Mammary epithelial cell (primary cell): ENCODE measurements at places on chromosomes 5 and 9.
A peak's percentile ranks its signal among the peaks of the same experiment; 100 is the strongest.

DNA sequence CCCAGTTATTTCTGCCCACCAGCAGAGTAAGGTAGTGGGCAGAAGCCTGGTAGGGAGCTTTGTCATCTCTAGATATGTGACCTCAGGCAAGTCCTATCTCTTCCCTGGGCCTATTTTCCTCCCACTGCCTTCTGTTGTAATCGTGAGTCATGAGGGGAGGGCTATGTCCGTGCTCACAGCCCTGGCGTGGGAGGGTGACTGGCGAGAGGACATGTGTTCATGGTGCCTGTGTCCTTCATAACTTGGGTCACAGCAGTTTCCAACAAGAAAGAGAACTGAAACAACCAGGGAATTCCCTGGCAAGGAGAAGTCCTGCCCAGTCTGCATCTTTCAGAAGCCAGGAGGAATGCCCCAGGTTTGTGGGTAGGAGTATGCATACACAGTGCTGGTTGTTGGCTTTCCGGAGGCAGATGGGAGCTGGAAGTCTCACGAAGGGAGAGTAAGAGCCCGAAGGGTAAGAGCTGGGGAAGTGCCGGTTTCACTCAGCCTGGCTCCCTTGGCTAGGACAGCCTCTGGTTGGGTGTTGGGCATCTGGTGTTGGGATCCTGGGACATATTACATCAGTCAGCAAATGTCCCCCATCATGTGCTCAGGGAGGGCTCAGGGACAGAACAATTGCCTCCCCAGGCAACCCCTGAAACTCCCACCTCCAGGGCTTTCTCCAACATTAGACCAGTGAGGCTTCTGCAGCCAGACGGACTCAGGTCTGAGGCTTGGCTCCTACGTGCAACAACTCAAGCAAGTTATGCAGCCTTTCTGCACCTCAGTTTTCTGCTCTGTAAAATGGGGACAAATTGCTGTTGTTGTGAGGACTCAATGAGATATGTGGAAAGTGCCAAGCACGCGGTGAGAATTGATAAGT is 4.3 kb upstream of the TIFAB start:
- peak; percentile 91 for DNase-seq

- no peak for DNase-seq
Measured at GRCh38 chr9:135091545-135091944, 4.1 kb downstream of the OLFM1 start.

DNA sequence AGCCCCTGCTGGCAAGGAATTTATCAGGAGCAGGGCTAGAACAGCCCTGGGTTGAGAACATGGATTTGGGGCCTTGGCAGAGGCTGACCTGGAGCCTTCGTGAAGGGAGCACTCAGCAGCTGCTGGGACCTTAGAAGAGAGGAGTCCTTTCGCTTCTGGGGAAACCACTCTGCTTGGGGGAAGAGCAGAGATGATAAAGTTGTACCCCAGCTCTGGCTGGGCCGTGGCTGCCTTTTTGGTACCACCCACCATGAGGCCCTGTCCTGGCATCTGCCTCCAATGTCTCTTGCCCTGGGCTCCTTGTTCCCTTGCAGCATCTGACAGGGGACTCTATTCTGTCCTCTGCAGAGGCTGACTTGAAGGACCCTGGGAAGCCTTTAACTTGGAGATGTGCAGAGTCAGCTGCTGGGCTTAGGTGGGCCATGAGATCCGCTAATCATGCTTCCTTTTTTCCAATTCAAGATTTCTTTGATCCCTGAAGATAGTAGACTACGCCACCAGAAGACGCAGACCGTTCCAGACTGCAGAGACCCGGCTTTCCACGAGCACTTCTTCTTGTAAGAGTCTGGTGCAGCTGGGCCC is 20.2 kb downstream of the RGS3 start:
- no peak for DNase-seq

- DNase-seq: no peak
Measured at GRCh38 chr5:99644822-99645221, 716.0 kb upstream of the CHD1 start.

GRCh38 chr9:34710023-34710422 is at the start of gene CCL21:
TSS of gene CCL21 (minus strand) at chr9:34710136. CDS start at chr9:34710066, 70 bp downstream.
- DNase-seq: no peak

GRCh38 chr5:150637245-150638052 is 3.0 kb upstream of the SYNPO start:
- DNase-seq: peak; percentile 65

GRCh38 chr5:94992325-94992724 is 292.6 kb downstream of the MCTP1 start:
- no peak for DNase-seq
